ENCODE measurements at places on chromosomes 6 and 20.
A peak's percentile ranks its signal among the peaks of the same experiment; 100 is the strongest.

- no peak for DNase-seq
Observed at GRCh38 chr20:38609815-38610214, 8.2 kb downstream of the ARHGAP40 start.

DNA sequence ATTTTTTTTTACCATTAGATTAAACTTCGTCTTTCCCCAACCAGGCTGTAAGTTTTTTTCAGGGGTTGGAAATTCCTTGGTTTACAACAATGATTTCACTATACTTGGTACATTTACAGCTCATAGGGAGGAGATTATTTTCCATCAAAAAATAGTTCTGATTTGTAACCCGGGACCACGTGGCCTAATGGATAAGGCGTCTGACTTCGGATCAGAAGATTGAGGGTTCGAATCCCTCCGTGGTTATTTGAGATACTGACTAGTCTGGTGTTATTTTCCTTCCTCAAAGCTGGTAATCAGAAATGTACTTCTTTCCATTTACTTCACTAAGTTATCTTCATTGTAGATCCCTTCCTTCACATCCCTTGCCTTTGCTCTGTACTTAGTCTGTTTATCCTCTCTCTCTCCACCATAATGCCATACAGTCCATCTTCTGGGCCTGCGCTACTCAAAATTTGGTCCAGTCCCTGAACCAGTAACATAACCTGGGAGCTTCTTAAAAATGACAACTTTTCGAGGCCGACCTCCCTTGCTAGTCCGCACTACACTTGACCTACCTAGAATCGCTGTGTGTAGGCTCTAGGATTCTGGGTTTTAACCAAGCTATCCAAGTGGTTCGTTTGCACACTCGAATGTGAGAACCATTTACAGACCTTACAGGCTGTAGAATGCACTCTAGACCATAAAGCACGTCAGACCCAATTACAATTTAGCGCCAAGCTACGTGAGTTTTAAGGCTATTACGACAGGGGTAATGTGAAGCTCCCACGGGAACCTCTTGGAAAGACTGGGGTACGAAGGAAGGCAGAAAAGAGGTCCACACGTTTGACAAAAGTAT, 42.1 kb upstream of the BTN3A2 start:
- peak; percentile 93 for DNase-seq

- DNase-seq: no peak
Observed at GRCh38 chr6:149132336-149132735, 185.2 kb upstream of the TAB2 start.

DNA sequence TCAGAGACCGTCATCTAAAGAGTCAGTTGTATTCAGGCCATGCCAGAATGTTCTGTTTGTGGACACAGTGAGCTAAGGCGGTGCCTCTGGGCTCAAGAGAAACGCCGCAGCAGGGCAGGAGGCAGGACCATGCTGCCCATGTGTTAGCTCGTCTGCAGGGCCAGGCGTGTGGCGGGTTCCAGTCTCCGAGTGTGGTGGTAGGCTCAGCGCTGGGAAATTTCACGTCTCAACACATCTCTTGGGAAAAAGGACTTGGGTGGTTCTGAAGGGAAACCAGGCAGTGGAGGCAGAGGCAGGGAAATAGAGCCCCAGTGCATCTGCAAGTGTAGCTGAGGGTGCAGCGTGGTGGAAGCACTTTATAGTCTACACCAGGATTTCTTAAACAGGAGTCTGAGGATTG, 56.9 kb upstream of the TAGAP start:
- no peak for DNase-seq

DNA sequence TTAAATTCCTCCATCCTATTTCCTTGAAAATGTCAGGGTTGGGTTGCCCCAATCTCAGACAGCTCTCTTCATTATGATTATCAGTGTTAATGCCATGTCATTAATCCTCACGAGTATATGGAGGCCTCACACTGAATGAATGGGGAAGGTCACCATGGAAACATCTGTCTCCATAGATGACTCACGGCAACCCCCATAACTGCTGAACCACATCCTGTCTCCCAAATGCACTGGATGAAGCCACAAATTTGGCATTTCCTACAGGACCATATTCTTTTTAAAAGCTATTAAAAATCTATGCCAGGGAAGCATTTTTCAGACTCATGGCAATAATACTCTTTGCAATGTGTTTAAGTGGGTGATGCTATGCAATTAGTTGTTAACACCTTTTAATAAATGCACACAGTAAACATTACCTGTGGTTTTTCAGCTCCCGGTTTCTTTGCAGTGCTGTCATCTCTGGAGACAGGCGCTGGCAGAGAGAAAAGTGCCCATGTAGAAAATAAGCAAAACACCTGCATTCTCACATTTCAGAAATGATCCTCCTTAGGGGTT, 80.1 kb upstream of the PTPRK start:
- peak; percentile 94 for DNase-seq

DNA sequence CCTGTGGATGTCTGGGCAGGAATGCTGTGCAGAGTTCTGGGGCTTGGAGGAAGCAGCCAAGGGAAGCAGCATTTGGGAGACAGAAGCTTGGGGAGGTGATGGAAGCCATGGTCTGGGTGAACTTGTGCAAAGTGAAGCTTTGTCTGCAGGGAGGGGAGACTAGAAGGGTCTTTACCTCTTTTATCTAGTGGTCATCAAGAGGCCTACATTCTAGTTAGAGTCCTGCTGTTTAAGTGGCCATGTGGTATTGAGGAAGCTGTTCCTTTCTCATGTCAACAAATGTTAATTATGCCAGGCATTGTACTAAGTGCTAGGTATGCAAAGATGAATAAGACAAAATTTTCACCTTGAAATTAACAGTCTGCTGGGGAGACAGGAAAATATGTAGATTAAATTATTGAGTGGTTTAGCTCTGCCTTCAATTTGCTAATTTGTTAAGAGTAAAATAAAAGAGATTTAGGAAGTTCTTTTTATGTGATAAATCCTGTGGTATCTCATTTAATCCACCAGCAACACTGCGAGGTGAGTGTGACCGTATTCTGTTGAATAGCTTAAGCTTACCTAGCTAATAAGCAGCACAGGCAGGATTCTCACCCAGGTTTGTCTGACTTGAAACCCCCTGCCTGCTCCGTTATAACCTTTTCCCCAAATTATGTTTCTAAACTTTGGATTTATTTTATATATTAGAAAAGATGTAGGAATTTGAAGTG, 43.1 kb downstream of the ARID1B start:
- no peak for DNase-seq

DNA sequence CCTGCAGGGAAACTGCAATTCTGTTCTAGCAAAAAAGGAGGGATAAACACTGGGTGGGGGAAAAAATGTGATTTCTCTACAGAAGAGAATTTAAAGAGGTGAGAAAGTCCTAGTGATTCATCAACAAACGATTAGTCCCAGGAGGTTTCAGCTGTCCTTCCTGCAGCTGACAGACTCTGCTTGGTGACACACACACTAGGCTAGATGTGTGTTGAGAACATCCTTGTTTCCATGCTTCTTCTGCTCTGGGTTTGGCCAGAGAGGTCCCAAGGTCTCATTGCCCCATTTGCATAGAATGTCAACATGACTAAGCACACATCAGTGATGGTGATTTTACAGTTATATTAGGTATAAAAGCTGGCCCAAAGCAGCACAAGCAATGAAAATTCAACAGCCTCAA, 258.3 kb downstream of the NFATC2 start:
- no peak for DNase-seq

DNA sequence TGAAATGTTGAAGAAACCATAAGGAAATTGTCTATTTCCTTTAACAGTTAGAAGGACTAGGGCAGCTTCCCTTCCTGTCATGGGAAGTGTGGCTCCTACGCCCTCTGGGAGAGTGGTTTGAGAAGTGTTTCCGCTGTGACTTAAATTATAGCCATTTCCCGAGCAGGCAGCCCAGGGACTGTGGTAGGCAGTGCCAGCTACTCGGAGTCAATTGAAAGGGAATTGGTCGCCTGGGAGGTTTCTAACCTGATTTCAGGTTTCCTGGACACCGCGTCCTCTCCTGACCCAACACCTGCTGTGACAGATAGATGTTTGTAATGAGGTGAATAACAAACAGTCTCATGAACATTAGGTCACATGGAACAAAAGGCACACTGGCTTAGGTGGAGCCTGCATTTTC, 256.1 kb upstream of the PLCB4 start:
- DNase-seq: no peak

GRCh38 chr20:430091-430999, 22.2 kb downstream of the RBCK1 start:
- DNase-seq: no peak

DNA sequence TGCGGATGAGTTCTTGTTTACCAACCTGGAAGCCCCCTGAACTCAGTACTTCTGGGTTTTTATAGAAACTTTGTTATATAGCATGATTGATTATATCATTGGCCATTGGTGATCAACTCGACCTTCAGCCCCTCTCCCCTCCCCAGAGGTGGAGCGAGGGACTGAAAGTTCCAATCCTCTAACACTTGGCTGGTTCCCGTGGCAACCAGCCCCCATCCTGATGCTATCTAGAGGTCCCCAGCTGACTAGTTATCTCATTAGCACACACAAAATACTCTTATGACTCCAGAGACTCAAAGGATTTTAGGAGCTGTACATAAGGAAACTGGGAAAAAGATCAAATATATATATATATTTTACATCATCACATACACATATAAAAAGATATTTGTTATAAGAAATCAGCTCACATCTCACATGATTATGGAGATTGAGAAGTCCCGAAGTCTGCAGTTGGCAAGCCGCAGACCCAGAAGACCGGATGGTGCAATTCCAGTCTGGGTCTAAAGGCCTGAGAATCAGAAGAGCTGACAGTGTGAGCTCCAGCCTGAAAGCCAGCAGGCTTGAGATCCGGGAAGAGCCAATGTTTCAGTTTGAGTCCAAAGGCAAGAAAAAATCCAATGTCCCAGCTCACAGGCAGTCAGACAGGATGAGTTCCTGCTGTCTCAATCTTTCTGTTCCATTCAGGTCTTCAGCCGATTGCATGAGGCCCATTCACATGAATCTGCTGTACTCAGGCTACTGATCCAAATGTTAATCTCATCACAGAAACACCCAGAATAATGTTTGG, 179.3 kb upstream of the DTNBP1 start:
- DNase-seq: no peak

DNA sequence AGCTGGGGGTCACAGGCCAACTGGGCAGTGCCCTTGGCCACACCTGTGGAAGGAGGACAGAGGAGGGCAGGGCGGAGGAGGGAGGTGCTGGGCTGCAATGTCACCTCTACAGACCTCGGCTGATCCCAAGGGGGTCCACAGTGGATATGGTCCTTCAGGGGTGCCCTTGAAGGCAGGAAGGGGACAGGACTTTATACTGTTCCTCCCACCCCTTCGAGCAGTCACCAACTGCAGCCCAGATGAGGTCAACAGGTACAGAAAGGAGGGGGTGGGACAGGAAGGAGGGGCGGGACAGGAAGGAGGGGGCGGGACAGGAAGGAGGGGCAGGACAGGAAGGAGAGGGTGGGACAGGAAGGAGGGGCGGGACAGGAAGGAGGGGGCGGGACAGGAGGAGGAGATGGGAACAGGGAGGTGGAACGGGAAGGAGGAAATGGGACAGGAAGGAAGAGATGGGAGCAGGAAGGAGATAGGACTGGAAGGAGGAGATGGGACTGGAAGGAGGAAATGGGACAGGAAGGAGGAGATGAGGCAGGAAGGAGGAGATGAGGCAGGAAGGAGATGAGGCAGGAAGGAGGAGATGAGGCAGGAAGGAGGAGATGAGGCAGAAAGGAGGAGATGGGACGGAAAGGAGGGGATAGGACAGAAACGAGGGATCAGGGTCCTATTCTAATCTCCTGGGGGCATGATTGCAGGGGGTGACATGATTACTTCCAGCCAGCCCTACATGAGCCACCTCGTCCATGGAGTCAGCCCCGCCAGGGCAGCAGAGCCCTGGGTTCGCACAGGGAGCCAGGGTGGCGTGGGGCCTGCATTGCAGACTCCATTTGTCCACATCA, 19.4 kb upstream of the MRGBP start:
- DNase-seq: no peak

GRCh38 chr6:33577106-33577535, 3.0 kb downstream of the BAK1 start:
- DNase-seq: no peak

GRCh38 chr6:29916741-29917140, 25.6 kb upstream of the HLA-A start:
- no peak for DNase-seq

GRCh38 chr20:16189371-16189770, 383.9 kb downstream of the KIF16B start:
- no peak for DNase-seq

GRCh38 chr20:39886650-39887190, 802.3 kb downstream of the MAFB start:
- no peak for DNase-seq

All from astrocyte of the spinal cord (primary cell).